ENCODE measurements at places on chromosomes 2 and 18. TPM values are rescaled to one million over a fixed set of nuclear protein-coding genes. Genes with fewer than 3 reads are reported as not detected.

Gene MREG
- 2.4 TPM for polyA plus RNA-seq

Gene RIF1
- 30.1 TPM for polyA plus RNA-seq

Gene DSG2
- polyA plus RNA-seq: not detected

Gene SERPINB2
- polyA plus RNA-seq: not detected

Gene SOX11
- not detected for polyA plus RNA-seq

Gene EFHD1
- 0.73 TPM for polyA plus RNA-seq

Gene AGXT
- not detected for polyA plus RNA-seq

Gene FOXD4L1
- polyA plus RNA-seq: not detected

Gene SERPINB13
- polyA plus RNA-seq: not detected

Gene R3HDM1
- polyA plus RNA-seq: 18.1 TPM

Gene IL36B
- polyA plus RNA-seq: not detected

Gene ZNF804A
- 4.5 TPM for polyA plus RNA-seq

Gene CD8B2
- polyA plus RNA-seq: not detected

Gene RAB11FIP5
- polyA plus RNA-seq: 4.8 TPM

Gene SETBP1
- 16.8 TPM for polyA plus RNA-seq

Gene AP1S3
- polyA plus RNA-seq: 23.0 TPM

Gene PROM2
- polyA plus RNA-seq: not detected

Gene POU3F3
- polyA plus RNA-seq: not detected

Measured in IgD-negative memory B cell (primary cell).